ENCODE measurements at places on chromosomes 2 and 18.

DNA sequence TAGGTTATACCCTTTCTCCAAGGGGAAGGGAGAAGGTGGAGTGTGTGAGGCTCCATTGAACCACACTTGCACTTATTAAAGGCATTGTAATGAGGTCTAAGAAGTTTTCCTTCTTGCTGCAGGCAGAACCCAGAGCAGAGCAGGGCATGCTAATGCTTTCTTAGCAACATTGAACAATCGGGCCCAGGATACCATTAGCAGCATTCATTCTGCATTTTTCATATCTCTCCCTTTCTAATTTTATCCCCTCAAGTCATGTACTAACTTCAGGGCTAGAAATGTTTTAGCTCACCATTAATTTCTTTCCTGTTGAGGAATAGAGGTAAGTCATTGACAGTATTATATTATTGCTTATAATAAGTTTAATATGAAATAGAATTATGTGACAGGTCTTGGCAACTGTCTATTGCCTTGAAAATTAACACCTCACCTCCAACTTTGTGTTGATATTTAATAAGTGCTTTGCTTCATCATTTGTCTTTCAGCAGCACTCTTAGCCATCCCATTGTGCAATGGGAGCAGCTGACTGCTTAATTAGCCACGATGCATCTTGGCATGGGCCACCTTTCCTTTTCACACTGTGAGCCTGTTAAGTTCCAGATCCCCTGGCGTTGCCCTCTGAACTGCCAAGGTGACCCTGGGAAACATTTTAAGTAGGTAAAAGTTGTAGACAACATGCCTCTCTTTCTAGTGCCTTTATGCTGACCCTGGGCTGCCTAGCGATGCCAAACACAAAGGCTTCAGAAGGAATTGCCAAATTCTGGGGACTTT is 300.8 kb upstream of the MEX3C start:
- no peaks in the 10 kb centered on the region for H3K27me3 ChIP-seq
- no peaks in the 10 kb centered on the region for H3K4me1 ChIP-seq
- no peak overlapping the region for H3K4me3 ChIP-seq

DNA sequence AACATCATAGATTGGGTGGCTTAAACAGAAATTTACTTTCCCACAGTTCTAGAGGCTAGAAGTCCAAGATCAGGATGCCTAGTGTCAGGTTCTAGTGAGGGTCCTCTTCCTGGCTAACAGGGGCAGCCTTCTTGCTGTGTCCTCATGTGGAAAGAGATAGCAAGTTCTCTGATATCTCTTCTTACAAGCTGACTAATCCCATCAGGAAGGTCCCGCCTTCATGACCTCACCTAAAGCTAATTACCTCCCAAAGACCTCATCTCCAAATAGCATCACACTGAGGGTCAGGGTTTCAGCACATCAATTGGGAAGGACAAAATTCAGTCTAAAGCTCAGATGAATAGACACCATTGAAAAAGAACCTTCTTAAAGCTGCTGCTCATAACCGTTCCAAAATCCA is 22.9 kb downstream of the ACVR1 start:
- H3K27me3 ChIP-seq = no peaks in the 10 kb centered on the region
- H3K36me3 ChIP-seq = peaks cover 56% of the 10 kb centered on the region
- no peak overlapping the region for H3K4me3 ChIP-seq
- H3K4me1 ChIP-seq = peaks cover 21% of the 10 kb centered on the region
- H3K27ac ChIP-seq = no peak overlapping the region

- no peaks in the 10 kb centered on the region for H3K36me3 ChIP-seq
- peaks cover 4% of the 10 kb centered on the region for H3K27me3 ChIP-seq
- H3K27ac ChIP-seq = no peak overlapping the region
- H3K4me3 ChIP-seq = no peak overlapping the region
- peaks cover 8% of the 10 kb centered on the region for H3K4me1 ChIP-seq
- DNase-seq = no peak
Observed at GRCh38 chr2:31402388-31402787, 12.2 kb downstream of the XDH start.

DNA sequence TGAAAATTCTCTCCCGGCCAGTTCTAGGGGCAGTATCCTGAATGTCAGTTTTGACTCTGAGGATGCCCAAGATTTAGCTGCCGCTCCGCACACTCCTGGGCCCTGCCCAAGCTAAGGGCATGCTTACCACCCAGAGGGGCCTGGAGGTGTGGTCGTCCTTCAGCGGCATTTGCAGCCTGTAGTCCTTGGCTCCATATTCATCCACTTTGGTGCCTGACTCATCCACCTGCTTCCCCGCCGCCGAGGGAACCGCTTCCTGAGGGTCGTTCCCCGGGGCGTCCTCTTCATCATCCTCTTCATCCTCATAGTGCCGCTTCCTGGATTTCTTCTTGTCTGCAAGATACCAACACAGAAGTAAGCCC is 577 bp downstream of the ERCC3 start:
- peak overlapping the region; percentile 98 for H3K4me3 ChIP-seq
- H3K36me3 ChIP-seq = peaks cover 44% of the 10 kb centered on the region
- peak overlapping the region; percentile 89 for H3K27ac ChIP-seq
- H3K4me1 ChIP-seq = peaks cover 26% of the 10 kb centered on the region
- no peaks in the 10 kb centered on the region for H3K27me3 ChIP-seq

DNA sequence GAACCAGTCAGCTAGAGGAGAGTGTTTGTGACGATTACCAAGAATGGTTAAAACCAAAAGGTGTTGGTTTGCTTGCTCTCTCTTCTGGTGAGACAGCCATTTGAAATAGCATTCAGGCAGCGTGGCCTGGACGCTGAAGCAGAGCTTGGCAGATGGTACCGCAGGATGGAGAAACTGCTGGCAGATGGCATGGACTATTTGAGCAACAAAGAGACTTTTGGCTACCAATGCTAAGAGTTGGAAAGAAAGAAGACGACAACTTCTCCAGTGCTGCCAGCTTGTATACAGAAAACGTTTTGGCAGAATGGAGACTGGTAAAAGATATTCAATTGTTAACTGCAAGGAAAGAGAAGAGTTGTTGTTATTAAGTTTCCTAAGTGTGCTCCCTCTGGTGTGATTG is 315.0 kb downstream of the PARD3B start:
- H3K4me3 ChIP-seq = no peak overlapping the region
- no peaks in the 10 kb centered on the region for H3K4me1 ChIP-seq
- no peak overlapping the region for H3K27ac ChIP-seq
- no peak for DNase-seq

DNA sequence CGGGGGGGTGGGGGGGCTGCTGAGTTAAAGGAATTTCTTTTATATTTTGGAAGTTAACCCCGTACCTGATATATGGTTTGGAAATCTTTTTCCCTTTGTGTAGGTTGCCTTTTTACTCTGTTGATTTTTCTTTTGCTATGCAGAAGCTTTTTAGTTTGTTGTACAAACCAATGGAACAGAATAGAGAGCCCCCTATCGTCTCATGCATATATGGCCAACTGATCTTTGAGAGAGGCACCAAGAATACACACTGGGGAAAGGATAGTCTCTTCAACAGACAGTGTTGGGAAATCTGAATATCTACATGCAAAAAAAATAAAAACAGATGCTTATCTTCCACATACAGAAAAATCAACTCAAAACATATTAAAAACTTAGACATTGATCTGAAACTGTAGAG is 647.8 kb upstream of the KLHL29 start:
- no peaks in the 10 kb centered on the region for H3K4me1 ChIP-seq
- no peak for DNase-seq
- no peak overlapping the region for H3K4me3 ChIP-seq
- H3K36me3 ChIP-seq = no peaks in the 10 kb centered on the region

- peak overlapping the region; percentile 84 for H3K27ac ChIP-seq
- peaks cover 26% of the 10 kb centered on the region for H3K36me3 ChIP-seq
- no peak for DNase-seq
- peaks cover 44% of the 10 kb centered on the region for H3K4me1 ChIP-seq
- peaks cover 33% of the 10 kb centered on the region for H3K27me3 ChIP-seq
- H3K4me3 ChIP-seq = peak overlapping the region; percentile 85
Observed at GRCh38 chr2:96867756-96868554, 1.9 kb downstream of the SEMA4C start.

- H3K27ac ChIP-seq = no peak overlapping the region
- no peak overlapping the region for H3K4me3 ChIP-seq
- H3K4me1 ChIP-seq = no peaks in the 10 kb centered on the region
- DNase-seq = no peak
- no peaks in the 10 kb centered on the region for H3K27me3 ChIP-seq
Observed at GRCh38 chr2:33419581-33420200, 56.8 kb upstream of the RASGRP3 start.

DNA sequence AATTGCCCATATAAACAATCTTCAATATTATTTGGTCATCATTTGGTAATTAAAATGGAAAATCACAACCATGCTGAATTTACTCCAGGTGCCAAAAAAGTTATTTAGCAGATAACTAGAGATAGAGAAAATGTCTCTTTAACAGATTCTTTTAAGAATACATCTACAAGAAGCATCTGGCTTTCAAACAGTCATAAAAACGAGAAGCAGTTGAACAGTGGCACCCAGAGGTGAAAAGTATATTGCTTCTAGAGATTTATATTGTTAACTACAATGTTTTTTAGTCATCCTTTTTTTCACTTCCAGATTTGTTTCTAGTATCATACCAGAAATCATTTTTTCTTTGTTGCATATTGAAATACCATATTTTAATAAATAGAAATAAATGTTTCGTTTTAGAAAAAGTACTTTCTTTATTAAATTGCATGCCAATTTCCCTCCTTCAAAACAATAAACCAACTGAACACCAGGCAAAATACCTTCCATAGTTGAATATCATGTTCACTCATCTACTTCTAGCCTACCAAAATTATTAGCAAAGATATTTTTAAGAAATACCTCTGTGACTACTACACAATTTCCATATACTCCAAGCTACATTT is 65.4 kb upstream of the HNRNPA3 start:
- H3K27ac ChIP-seq = no peak overlapping the region
- H3K4me1 ChIP-seq = peaks cover 15% of the 10 kb centered on the region
- H3K36me3 ChIP-seq = no peaks in the 10 kb centered on the region
- H3K27me3 ChIP-seq = peaks cover 34% of the 10 kb centered on the region

DNA sequence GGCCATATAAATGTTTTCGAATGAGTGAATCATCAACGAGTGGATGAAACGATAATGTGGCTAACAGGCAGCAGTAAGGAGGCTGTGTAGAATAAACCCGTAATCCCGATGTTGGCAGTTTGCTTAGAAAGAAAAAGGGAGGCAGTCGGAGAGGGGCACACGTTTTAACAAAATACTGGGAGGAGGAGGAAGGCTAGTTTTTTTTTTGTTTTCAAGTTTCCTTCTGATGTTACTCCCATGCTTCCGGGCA is 476 bp upstream of the MSH2 start:
- H3K27ac ChIP-seq = peak overlapping the region; percentile 94
- H3K36me3 ChIP-seq = peaks cover 32% of the 10 kb centered on the region
- H3K4me1 ChIP-seq = peaks cover 31% of the 10 kb centered on the region
- no peak for DNase-seq
- peak overlapping the region; percentile 95 for H3K4me3 ChIP-seq

DNA sequence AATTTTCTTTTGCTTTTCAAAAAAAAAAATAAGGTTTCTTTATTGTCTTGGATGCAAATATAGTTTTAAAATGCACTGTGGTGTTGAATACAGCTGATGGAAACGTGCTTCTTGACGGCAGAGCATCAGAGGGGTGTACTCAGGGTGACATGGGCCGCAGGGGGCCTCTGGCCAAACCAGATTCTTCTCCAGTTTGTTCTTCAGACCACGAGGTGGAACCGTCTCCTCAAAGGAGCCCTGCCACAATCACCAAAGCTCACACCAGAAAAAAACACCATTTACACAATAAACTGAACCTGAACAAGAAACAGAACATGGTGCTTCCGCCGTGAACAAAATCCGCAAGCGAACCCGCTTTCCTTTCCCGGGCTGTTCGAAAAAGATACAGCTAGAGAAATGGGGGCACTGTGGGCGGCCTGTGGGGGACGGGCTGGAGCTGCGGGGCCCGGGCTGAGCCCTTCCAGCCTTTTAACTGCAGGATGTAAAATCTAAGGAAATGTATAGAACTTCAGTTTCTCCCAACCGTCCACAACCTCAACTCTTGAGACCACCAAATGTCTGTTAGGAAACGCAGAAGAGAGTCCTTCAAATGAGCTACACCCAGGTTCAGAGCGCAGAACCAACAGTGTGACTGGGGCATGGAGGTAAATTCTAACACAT is 34.5 kb downstream of the PSMG2 start:
- no peaks in the 10 kb centered on the region for H3K27me3 ChIP-seq
- no peaks in the 10 kb centered on the region for H3K4me1 ChIP-seq
- no peaks in the 10 kb centered on the region for H3K36me3 ChIP-seq
- DNase-seq = no peak
- no peak overlapping the region for H3K27ac ChIP-seq

DNA sequence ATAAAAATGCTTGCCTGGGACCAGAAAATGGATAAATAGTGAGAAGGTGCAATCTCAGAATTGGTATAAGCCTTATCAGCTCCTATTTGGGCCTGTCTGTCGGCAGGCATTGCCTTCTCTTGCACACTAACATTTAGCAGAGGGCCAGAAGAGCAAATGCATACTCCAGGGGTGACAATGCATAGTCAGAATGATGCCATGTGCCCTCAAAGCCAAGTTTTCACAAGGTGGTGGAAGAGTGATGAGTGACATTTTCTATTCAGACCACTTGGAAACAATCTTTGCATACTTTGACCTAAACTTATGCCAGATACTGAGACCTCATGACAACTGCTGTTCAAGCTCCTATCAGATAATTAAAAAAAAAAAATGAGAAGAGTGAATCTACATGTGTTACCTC is 276.3 kb downstream of the SETBP1 start:
- no peaks in the 10 kb centered on the region for H3K36me3 ChIP-seq
- no peaks in the 10 kb centered on the region for H3K4me1 ChIP-seq
- H3K4me3 ChIP-seq = no peak overlapping the region
- H3K27me3 ChIP-seq = no peaks in the 10 kb centered on the region
- no peak overlapping the region for H3K27ac ChIP-seq

DNA sequence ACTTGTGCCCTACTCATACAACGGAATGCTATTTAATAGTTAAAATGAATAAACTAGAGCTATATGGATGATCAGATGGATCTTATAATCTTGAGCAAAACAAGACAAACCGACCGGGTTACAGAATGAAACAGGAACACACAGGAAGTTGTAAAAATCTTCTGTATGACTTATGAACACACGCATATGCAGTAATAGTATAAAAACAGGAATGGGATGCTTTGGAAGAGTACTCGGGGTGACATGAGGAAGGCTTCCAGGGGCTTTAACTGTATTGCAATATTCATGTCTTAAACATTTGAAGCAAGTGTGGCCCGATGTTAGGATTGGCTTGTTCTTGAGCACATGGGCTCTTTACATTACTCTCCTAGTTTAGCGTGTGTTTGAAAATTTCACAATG is 14.9 kb upstream of the E2F6 start:
- no peaks in the 10 kb centered on the region for H3K36me3 ChIP-seq
- H3K27ac ChIP-seq = no peak overlapping the region
- H3K4me1 ChIP-seq = peaks cover 9% of the 10 kb centered on the region
- H3K4me3 ChIP-seq = no peak overlapping the region
- peaks cover 61% of the 10 kb centered on the region for H3K27me3 ChIP-seq
- no peak for DNase-seq

DNA sequence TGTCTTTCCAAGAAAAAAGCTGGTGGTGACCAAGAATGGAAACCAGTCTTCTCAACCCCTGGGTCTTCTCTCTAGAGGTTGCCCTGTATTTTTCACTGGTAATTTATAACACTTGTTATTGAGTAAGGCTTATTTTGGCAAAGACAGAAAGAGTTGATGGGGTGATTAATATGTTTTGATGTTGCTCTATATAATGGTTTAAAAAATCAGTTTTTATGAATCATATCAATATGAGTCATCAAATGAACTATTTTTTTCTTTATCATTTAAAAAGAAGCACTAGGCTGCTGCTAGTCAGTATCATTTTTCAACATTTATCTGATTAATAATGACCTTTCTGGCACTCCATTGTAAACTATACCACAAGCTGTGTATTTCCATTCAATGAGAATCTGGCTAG is 1142.2 kb downstream of the LRP1B start:
- no peak for DNase-seq
- H3K4me1 ChIP-seq = no peaks in the 10 kb centered on the region
- H3K4me3 ChIP-seq = no peak overlapping the region
- no peaks in the 10 kb centered on the region for H3K27me3 ChIP-seq
- no peak overlapping the region for H3K27ac ChIP-seq
